Progenitor cell of endocrine pancreas (in vitro differentiated cells): ENCODE measurements at places on chromosomes 16 and 17. TPM values are rescaled to one million over a fixed set of nuclear protein-coding genes. Genes with fewer than 3 reads are reported as not detected.

Gene RHBDF1
- total RNA-seq = 51.3 and 58.2 TPM in 2 replicates

Gene NOTUM
- 0.60 and 1.3 TPM in 2 replicates for total RNA-seq

Gene JMJD8
- 52.2 and 55.1 TPM in 2 replicates for total RNA-seq

Gene MARVELD3
- total RNA-seq = 32.3 and 33.7 TPM in 2 replicates

- no peak for DNase-seq
These were observed 67.1 kb downstream of the CLEC18A start for GRCh38 chr16:70018254-70018653.

- DNase-seq = no peak
These were observed 1.3 kb downstream of the CLUH start for GRCh38 chr17:2710071-2710802.

GRCh38 chr16:79810449-79811189 lies 210.1 kb upstream of the MAF start:
- DNase-seq = no peak

- no peak for DNase-seq
These were observed 43.0 kb upstream of the CDH8 start for GRCh38 chr16:62079236-62079635.

- DNase-seq = no peak
These were observed 2.1 kb upstream of the UBB start for GRCh38 chr17:16378636-16379282.

GRCh38 chr17:34503528-34504195 lies 75.7 kb upstream of the TMEM132E start:
- DNase-seq = no peak

- no peak for DNase-seq
These were observed 5.4 kb downstream of the BANP start for GRCh38 chr16:87956365-87957231.

GRCh38 chr17:3884188-3884587 lies 8.7 kb downstream of the CAMKK1 start:
- DNase-seq = no peak
